ENCODE measurements at places on chromosomes 5 and 9.

- DNase-seq, result no peak
Observed at GRCh38 chr5:8461543-8461942, 592.6 kb downstream of the MTRR start.

DNA sequence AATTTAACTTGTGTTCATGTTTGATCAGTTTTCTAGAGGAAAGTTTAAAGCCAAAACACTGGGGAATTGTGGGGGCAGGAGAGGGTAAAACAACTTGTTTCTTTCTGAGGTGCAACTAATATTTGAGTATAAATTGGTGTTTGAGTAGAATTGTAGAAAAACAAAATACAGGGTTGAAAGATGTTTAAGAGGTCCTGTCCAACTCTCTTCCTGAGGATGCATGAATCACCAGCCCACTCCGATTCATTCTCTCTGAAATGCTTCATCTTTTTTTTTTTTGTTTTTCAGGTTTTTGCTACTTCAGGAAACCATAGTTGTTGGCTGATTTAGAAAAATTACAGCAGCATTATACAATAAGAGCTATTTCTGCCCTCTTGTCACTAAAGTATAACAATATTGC is 42.4 kb upstream of the TMC1 start:
- peak; percentile 39 for DNase-seq

GRCh38 chr5:172502969-172503368 is 48.6 kb upstream of the SH3PXD2B start:
- peak; percentile 25 for DNase-seq

- no peak for DNase-seq
Observed at GRCh38 chr9:104855807-104856206, 72.1 kb downstream of the ABCA1 start.

DNA sequence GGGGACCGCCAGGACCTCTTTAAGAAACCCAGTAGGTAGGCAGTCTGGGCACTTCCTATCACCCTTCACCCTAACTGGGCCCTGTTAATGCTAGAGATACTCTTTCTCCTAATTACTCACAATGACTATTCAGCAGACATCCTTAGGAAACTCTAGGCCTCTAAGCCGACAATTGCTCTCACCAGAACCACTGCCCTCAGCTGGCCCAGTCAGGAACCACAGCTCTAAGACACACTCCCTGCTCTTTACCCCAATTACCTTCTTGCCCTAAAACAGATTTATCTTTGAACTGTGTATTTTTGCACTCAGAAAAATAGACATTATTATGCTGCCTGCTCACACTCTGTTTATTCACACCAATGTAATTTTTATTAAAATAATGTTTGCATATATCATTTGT is 432.6 kb upstream of the SLC30A5 start:
- peak; percentile 58 for DNase-seq

DNA sequence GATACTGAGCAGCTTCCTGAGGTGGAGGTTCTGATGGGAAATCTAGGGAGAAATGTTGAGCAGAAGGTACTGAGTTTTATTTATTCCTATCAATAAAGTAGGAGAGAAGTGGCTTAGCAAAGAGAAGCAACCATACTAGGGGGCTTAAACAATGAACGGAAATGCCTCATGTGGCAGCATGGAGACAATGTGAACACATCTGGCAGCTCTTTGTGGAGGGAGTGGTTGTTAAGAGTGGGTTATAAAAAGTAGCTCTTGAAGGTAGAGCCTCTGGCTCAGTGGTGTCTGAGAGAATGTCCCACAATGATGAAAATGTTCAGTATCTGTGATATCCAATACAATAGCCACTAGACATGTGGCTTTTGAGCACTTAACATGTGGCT is 52.7 kb upstream of the EQTN start:
- DNase-seq, result no peak

- DNase-seq, result peak; percentile 73
Observed at GRCh38 chr5:83097689-83098231, 20.4 kb downstream of the XRCC4 start.
